ENCODE measurements at places on chromosomes 11 and 22.

- no peak for DNase-seq
Observed at GRCh38 chr11:113647108-113647507, 59.0 kb downstream of the TMPRSS5 start.

DNA sequence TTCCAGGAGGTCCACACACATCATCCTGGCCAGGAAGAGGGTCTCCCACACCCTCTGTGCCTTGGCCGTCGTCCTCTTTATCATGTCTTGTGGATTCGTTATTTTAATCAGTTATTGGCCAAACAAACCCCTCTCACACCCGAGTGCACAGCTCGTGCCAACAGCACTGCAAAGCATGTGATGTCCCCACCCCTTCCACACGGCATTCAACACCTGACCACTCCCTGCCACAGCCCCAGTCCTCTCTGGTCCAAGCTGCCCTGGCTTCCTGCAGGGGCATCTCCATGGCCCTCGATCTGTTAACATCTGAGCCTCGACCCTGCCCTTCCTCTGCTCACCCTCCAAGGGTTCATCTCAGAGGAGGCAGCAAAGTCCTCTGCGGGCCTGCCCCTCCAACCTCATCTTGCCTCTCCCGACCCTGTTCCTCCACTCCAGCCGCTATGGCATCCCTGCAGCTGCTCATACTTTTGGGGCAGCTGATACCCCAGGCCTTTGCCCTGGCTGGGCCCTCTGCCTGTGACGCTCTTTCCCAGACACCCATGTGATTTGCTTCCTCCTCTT lies 14.0 kb downstream of the MYEOV start:
- DNase-seq: no peak

DNA sequence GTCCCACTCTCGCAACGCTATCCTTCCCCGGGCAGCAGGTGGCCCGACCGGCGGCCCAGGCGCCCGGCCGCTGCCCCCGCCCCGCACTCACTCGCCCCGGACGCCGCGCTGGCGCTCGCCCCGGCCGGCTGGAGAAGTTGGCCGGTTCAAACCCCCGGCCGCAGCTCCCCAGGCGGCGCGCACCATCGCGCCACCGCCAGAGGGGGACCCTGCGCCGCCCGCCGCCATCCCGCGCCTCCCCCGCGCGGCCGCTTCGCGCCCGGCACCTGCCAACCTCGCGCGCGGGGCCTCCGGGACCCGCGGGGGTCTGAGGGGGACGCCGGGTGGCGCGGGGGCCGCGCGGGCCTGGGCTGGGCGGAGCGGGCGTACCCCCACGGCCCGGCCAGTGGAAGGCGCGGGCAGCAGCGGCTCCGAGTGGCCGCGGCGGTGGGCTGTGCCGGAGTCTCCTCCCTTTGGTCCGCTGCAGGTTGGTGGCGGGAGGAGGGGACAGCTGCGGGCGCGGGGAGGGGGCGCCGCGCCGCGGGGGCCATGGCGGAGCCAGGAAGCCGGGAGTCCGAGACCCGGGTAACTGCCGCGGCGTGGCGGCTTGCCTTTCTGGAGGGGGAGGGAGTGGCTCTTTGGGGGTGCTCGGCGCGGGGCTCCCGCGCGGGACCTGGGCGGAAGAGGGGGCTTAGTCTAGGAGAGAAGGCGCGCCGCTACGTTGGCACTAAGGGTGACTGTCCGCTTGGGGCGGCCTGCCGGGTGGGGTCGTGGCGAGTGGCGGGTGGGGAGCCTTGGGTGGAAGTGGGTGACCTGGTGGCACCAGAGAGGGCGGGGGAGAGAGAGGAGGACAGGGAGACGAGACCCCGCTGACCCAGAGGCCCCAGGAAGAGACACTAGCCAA lies at the start of the genes MPST and TST:
Gene MPST, plus strand, starts transcription at position 434 of the 883 bp plus-strand sequence. Its CDS starts 95 bp downstream, at position 529.
Gene TST, minus strand, starts transcription at position 139 of the 883 bp plus-strand sequence. CDS start 715 bp downstream, outside the sequence.
- peak; percentile 9 for DNase-seq

DNA sequence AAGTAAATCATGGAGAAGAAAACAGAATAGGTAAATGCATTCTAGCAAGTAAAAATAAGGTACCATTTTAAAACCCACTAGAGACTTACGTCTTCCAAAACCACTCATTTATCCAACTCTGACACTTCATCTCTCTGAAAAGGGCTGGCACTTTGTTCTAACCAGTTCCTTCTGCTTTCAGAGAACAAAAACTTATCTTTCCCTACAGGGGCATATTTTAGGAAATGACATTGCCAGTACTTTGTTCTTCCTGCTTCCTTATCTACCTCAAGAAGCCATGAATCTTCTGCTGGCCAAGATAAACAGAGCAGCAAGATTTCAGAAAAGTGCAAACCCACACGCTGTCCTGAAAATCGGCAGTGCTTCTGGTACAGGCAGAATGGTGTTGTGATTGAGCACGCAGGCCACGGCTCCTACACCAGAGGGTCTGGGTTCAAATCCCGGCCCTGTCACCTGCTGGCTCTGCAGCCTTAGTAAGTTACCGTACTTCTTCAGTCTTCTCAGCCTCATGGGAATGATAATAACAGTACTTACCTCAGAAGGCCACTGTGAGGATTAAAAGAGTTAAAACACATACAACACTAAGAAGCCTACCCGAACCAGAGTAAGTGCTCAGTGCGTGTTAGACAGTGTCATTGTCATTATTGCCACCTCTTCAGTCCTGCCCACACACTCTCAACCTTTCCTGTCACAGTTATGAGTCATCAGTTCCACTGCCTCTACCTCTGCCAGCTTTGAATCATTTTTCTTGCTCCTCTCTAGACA lies 11.0 kb downstream of the MPZL3 start:
- DNase-seq: peak; percentile 69

DNA sequence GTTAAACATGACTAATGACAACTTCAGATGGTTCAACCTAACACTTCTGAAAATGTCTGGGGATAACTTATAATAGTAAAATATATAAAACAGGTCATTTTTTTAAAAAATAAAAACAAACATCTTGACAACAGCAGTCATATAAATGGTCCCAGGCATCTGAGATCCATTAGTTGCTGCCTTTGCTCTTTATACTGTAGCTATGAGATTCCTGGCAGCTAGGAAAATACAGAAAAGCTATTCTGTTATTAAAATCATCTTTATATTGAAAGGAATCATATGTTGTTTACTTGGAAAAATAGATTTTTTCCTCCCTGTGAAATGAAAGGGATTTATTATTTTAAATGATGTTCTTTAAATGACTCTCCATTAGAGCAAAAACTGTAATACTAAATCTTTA lies 55.7 kb upstream of the DEUP1 start:
- no peak for DNase-seq

Measured in central memory CD4-positive, alpha-beta T cell (primary cell).